Breast epithelium (tissue), 4 donors: ENCODE measurements at places on chromosomes 12 and 14.

DNA sequence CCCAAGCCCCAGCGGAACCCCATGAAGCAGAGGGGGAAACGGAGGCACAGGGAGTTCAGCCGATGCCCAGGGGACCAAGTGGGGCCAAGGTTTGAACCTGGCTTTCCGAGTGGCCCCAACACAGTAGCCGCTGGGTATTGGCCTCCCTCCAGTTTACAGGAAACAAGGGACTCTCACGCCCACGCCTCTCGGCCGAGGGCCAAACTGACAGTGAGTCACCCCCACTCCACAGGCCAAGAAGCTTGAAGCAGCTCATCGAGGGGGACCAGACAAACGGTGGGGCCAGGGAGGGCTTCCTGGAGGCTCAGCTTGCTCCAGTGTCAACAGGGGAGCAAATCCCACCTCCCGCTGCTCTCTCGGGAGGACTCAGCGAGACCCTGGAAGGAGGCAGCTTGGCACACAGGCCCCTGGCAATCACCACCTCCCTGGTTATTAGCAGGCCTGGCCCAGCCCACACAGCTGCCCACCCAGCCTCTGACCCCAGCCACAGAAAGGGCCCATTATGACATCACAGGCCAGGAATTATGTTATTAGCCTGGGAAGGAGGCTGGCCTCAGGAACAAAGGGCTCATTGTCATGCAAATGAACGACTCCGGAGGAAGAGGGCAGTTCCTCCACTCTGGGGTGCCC is 54.6 kb downstream of the NCOR2 start:
- peak; percentile 85 for DNase-seq

DNA sequence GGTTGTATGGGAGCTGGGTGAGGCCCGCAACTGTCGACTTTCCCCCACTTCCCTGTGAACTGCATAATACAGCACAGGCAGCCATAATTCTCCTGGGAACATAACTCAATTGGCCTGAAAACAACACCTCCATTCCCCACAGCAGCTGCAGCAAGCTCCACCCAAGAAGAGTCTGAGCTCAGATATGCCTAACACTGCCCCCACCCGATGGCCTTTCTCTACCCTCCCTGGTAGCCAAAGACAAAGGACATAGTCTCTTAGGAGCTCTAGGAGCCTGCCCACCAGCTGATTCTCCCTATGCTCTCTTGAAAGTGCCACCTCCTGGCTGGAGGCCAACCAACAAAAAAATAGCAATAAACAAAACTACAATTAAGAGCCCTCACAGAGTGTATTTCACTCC is 542.7 kb upstream of the LMO3 start:
- DNase-seq = no peak

DNA sequence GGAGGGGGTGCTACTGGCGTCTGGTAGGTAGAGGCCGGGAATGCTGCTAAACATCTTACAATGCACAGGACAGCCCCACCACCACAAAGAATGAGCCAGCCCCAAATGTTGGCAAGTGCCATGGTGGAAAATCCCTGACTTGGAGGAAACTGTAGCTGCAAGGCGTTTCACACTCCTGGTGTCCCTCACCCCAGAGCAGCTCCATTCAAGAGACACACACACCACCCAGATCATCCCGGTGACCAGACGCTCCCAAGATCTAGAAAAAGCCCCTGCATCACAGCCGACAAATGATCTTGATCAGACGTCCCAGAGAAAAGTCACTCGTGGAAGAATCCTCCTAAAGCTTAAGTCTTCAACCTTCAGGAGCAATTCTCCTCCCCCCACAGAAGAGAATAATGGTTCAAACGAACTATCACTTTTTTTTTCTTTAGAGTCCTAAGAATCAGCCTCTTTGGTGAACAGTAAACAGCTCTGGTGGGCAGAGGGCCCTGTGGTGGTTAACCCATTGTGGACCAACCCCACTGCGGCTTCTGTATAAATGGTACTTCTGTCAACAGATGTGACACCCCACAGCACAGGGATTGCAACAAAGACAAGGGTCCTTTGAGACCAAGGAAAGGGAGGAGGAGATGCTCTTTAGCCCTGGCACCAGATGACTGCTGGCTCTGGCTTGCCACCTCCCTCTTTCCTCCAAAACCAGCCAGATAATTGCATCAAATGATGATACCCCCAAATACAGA is 2.7 kb downstream of the GLTP start:
- no peak for DNase-seq

DNA sequence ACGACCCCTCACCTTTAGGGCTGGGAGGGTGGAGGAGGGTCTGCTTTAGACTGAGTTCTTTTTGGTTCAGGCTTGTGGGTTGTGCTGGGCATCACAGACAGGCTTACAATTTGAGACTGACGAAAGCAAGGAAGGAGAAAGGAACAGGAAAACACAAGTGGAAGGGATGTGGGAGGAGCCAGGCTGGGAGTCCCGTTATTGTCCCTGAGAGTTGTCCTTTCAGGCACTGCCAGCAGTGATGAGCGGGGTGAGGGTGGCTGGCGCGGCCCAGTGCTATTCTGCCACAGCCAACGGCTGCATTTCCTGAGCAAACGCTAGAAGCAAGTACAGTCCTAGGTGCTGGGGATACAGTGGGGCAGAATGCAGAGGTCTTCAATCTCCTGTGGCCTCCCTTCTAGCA is 29.2 kb upstream of the TSPAN9 start:
- no peak for DNase-seq

GRCh38 chr12:105281694-105282049 is 45.7 kb upstream of the APPL2 start:
- DNase-seq = no peak

GRCh38 chr12:104507672-104508071 is 50.9 kb downstream of the CHST11 start:
- no peak for DNase-seq

GRCh38 chr12:119175081-119175480 is 3.6 kb upstream of the HSPB8 start:
- DNase-seq = no peak

DNA sequence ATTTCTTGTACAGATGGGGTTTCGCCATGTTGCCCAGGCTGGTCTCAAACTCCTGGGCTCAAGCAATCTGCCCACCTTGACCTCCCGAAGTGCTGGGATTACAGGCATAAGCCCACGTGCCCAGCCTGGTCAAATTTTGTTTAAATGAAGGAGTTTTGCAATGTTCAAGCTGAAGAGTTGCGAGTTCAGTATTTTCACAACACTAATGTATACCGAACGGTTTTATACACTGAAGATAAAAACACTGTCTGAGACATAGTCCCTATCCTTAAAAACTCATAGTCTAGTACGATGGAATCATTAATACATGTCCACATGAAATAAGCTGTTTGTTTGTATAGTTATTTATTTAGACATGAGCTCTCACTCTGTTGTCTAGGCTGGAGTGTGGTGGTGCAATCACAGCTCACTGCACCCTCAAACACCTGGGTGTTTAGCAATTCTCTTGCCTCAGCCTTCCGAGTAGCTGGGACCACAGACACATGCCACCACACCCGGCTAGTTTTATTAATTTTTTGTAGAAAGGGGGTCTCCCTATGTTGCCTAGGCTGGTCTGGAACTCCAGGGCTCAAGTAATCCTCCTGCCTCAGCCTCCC is 15.4 kb downstream of the TRAPPC6B start:
- DNase-seq = no peak
